ENCODE measurements at places on chromosomes 4 and X. TPM values are rescaled to one million over a fixed set of nuclear protein-coding genes. Genes with fewer than 3 reads are reported as not detected.

The SPIN2A gene
- total RNA-seq: 0.42 TPM

The MAGEA6 gene
- not detected for total RNA-seq

The PDK3 gene
- total RNA-seq: 66.9 TPM

- no peak for ATAC-seq
Measured at GRCh38 chrX:47958761-47959342, 44.9 kb downstream of the ZNF182 start.

GRCh38 chr4:123709336-123709735, 312.7 kb downstream of the SPRY1 start:
- ATAC-seq: no peak

The CXCL5 gene
- total RNA-seq: not detected

- no peak for ATAC-seq
Measured at GRCh38 chr4:41746025-41746439, 2.5 kb downstream of the PHOX2B start.

The UGT2B15 gene
- not detected for total RNA-seq

DNA sequence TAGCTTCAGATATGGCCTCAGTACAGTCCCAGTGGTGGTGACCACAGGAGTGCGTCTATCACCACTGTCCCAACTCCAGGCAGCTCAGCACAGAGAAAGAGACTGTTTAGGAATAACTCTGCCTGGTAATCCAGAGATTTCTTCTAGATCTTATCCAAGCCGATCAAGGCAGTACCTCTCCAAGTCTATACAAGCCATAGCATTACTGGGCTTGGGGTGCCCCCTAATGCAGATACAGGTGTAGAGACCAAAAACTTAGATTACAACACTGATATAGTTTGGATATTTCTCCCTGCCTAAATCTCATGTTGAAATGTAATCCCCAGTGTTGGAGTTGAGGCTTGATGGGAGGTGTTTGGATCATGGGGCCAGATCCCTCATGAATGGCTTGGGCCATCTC, 100.9 kb downstream of the PTCHD1 start:
- no peak for ATAC-seq

All from gastroesophageal sphincter (tissue), 4 donors.